ENCODE measurements at places on chromosomes 7 and 10.

- DNase-seq, result no peak
These were observed 32.0 kb upstream of the SLC35G1 start for GRCh38 chr10:93861825-93862224.

GRCh38 chr7:107684947-107685463 is 24.4 kb downstream of the SLC26A4 start:
- no peak for DNase-seq

DNA sequence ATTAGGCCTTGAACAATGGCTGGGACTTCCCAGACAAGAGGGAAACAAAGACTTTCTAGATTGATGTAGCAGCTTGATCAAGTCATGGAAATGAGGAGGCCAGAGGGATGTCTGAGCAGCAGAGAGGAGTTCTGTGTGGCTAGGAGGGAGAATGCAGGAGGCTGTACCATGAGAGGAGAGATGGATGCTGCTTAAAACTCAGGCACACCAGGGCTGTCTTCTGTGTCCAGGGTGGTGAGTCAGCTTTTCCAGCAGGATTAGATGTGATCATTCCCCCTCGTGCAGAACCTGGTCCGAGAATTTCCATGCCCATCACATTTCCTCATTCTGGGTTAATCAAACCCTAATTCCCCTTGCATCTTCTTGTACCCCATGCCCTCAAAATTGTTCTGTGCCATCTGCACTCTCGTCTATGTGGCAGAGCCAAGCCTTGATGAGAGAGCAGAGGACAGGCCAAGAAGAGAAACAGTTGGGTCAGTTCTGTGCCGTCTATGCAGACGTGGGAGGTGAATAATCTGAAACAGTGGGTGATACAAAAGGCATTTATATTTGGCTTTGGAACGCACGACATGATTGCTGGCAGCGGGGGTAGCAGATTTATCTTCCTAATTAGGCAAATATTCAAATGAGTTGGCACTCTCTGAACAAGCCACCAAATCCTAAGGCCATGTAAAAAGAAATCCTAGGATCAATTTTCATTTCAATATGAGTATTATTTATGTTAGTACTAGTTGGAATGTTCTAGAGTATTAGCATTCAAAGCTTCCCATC is 160.7 kb downstream of the TMEM178B start:
- no peak for DNase-seq

- DNase-seq, result no peak
These were observed 62.7 kb downstream of the HPSE2 start for GRCh38 chr10:99172950-99173349.

DNA sequence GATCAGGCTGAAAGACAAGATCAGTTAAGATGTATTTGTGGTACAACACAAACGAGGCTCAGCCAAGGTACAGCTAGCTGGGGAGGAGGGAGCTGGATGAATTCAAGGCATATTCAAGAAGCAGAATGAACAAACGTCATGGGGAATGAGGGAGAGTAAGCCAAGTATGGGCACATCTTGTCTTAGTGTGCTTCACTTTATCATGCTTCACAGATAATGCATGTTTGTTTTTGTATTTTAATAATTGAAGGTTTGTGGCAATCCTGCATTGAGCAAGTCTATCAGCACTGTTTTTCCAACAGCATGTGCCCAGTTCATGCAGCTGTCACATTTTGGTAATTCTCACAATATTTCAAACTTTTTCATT is 135.4 kb downstream of the HIBADH start:
- no peak for DNase-seq

DNA sequence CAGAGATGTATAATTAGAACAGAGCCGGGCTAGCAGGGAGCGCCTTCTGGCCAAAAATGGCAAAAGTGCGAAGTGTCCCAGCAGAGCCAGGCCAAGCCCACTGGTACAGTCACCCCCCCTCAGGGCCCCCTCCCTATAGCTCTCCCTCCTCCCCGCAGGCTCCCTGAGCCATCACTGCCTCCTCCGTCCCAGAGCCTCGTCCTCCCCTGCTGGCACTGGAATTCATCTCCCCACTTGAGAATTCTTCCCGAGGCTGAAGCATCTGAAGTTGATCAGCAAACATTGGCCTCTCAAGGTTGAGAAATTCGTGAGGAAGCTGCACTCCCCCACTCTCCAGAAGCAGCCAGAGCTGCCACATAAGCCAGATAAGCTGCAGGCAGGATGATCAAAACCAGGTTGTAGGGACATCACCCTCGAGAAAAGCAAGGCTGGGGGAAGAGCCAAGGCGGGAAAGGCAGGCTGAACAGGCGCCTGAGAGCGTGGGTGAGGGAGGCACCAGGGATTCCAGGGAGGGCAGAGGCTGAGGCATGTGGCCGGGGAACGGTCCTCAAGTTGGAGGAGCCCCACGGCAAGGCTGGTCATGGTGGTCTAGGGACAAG is 23.4 kb downstream of the CAMK2G start:
- DNase-seq, result no peak

- DNase-seq, result no peak
These were observed 1011.3 kb downstream of the XPNPEP1 start for GRCh38 chr10:108911814-108912541.

- no peak for DNase-seq
These were observed 37.0 kb downstream of the CCSER2 start for GRCh38 chr10:84365335-84365881.

- no peak for DNase-seq
These were observed 12.4 kb downstream of the RBP3 start for GRCh38 chr10:47360419-47361040.

GRCh38 chr7:70829221-70830059 is 302.5 kb upstream of the GALNT17 start:
- DNase-seq, result peak; percentile 40

DNA sequence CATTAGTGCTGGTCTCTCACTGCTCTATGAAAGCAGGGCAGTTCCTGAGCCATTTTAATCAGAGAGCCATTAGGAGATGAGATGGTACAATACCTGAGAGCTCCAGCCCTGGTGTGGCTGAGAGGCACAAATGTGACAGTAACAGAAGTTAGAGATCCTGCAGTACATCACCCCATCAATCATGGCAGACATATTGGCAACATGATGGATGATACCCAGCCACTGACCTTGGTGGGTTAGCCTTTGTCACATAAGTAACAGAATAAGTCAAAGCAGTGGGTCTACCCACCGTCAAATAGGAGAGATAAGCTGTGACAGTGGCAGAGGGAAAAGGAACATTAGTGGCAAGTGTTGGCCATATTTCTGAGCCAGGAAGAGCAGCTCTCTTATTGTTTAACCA is 53.3 kb upstream of the NXPH1 start:
- no peak for DNase-seq

DNA sequence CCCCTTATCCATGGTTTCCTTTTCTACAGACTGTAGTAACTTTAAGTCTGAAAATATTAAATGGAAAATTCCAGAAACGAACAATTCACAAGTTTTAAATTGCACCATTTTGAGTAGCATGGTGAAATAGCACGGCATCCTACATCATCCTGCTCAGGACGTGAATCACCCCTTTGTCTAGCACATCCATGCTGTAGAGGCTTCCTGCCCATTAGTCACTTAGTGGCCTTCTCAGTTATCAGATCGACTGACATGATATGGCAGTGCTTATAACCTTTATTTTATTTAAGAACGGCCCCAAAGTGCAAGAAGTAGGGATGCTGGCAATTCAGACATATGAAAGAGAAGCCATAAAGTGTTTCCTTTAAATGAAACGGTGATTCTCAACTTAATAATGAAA is 82.7 kb downstream of the CPXM2 start:
- no peak for DNase-seq

GRCh38 chr7:1950066-1950451 is 280.0 kb downstream of the ELFN1 start:
- DNase-seq, result no peak

GRCh38 chr7:916291-916941 is 38.1 kb downstream of the ADAP1 start:
- DNase-seq, result no peak

DNA sequence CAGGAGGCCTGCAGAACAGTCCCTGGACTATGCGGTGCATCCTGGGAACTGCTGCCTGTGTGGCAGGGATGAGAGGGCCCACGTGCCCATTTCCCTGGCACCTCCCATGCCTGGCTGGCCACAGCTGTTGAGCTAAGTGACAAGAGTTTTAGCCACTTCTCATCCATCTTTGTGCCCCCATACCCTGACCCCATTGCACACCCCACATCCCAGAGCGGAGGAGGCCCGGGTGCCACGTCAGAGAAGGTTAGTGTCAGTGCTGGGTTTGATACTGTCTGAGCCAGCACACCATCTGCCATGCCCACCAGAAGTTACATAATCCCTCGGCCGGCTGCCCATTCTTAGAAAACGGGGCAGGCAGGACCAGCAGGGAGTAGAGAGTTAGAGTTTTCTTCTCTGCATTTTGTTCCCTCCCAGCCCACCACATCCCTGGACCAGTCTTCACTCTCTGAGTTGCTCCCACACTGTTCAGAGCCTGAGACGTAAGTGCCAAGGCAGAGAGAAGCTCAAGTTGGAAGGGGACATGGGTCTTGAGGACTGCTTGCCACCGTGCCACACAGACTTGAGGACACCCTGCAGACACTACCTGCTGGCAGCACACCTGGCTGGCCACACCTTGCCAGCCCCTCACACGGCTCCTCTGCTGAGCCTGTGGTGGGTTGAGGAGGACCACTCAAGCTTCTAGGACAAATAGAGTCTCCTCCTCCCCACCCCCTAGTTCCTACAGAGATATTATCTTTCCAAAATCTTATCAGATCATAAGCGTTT is 13.1 kb downstream of the UNC5B start:
- no peak for DNase-seq

- no peak for DNase-seq
These were observed 12.3 kb upstream of the DLD start for GRCh38 chr7:107878636-107879035.

- no peak for DNase-seq
These were observed 4.7 kb downstream of the CACNB2 start for GRCh38 chr10:18144928-18145327.

GRCh38 chr10:86287966-86288579 is 78.5 kb downstream of the GRID1 start:
- DNase-seq, result no peak

DNA sequence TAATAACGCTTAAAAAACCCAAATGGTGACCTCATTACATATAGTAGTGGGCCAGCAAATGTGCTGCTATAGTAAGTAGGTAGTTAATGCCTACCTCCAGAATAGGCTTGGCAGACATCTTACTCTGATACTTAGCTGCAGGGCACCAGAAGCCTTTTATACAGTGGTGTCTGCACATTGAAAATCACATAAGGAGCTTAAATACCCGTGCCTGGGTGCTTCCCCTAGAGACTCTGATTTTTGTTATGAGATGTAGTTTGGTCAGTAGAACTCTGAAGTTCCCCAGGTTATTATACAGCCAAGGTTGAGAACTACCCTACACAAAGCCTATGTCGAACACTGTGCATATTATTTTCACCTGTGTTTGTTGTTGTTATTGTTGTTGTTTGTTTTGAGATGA is 47.2 kb downstream of the ANKIB1 start:
- DNase-seq, result no peak

DNA sequence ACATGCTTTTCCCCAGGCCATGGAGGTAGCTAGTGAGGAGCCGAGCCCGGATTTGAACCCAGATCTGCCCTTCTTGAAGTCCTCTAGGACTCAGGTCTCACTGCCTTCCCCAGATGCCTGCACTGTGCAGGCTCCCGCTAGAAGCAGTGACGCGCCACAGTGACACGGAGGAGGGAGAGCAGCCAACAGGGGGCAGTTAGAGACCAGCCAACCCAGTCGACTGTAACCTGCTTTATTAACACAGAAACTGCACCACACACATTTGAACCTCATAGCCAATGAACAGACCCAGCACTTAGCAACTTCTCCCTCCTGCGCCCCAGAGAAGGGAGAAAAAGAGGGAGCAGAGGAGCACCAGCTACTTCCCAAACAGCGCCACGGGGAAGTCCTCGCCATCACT is 27.4 kb downstream of the PILRA start:
- DNase-seq, result no peak

DNA sequence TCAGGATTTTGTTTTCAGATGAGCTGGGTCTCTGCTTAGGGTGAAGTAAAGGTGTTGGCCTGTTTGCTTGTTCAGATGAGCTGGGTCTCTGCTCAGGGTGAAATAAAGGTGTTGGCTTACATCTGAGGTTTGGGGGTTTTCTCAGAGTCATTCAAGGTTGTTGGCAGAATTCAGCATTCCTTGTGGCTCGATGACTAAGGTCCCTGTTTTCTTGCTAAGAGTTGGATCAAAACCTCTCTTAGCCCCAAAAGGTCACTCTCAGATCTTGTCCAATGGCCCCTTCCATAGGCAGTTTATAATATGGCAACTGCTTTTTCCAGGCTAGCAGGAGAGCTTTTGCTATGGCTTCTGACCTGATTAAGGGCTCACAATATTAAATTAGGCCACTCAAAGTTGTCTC is 106.6 kb downstream of the ADAM22 start:
- no peak for DNase-seq

DNA sequence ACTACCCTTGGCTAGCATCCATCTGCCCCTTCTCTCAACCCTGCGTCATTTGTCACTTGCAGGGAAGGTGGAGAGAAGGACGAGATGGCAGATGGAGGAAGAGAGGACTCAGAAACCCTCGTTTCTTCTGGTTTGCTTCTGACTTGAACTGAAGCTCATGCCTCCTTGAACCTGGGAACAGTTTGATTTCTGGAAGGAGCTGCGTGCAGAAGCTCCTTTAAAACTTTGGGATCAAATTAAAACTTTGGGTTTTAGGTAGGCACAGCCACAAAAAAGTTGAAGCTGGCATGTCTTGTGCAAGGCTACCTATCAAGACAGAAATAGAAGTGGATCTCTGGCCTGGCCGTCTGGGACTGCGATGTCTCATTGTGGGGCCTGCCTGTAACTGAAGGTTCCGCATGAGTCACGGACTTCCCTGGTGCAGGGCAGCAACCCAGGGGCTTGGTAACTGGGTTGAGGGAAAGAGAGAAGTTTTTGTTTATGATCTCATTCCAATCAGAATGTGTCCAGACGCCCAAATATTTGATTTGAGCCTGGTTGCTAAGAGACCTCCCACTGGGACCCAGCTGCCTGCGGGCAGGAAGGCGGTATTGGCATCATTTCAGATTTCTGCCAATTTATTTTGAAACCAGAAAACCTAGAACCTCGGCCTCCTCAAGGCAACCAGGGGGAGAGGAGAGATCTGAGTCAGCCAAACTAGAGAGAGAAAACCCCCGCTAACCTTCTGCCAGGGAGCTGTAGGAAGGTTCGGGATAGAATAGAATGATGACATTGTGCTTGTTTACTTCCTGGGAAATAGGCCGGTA is 15.8 kb upstream of the CAMK1D start:
- no peak for DNase-seq

DNA sequence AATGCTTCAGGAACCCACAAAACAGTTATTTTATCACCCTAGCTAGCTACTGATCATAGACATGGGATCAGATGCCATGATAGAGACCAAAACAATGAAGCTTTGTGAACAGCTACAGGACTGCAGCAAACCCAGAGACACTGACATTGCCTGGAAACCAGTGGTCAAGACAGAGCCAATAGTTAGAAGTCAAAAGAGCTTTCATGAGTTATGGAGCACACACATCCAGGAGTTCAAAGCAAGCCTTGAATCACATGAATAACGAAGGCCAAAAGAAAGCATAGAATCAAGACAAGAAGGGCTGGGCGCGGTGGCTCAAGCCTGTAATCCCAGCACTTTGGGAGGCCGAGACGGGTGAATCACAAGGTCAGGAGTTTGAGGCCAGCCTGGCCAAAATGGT is 34.5 kb upstream of the GSAP start:
- no peak for DNase-seq

GRCh38 chr7:78218051-78218450 is 419.5 kb downstream of the PHTF2 start:
- no peak for DNase-seq

GRCh38 chr10:34178756-34179155 is 636.3 kb downstream of the PARD3 start:
- DNase-seq, result no peak
